ENCODE measurements at places on chromosomes 4 and X. TPM values are rescaled to one million over a fixed set of nuclear protein-coding genes. Genes with fewer than 3 reads are reported as not detected.

GRCh38 chrX:121103381-121103780 is 56.0 kb downstream of the GLUD2 start:
- DNase-seq: no peak

GRCh38 chrX:148501386-148502066 is 1.1 kb downstream of the AFF2 start:
- no peak for DNase-seq

GRCh38 chr4:189032606-189033338 is 893.5 kb downstream of the TRIML1 start:
- no peak for DNase-seq

DNA sequence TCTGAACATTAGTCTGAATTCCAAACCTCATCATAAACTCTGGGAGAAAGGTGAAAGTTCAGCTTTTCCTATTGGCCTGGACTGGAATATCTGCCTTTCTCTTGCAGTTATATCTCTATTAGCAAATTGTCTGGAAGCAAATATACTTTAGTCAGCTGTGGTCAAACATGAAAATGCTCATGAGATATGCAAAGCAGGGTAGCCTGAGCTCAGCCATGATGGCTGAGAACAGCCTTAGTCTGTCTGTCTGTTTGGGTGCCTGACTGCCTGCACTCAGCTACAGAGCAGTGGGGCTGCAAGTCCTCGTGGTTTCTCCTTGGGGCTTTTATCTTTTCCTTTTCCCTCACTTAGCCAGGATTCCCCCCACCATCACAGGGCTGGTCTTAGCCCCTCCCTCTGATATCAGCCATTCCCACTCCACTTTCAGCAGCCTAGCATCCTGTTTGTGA is 19.5 kb upstream of the PGRMC2 start:
- DNase-seq: no peak

- no peak for DNase-seq
These were observed 222.5 kb downstream of the RAB28 start for GRCh38 chr4:13261486-13262257.

DNA sequence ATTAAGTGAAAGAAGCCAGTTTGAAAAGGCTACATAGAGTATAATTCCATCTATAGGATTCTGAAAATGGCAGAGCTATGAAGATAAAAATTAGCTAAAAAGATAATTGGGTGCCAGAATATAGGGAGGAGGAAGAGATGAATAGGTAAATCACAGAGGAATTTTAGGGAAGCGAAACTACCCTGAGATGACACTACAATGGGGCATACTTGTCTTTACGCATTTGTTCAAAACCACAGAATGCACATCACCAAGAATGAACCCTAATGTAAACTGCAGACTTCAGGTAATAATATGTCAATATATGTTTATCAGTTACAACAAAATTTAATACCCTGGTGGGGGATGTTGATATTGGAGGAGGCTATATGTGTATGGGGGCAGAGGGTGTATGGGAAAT is 1342.9 kb downstream of the ADGRL3 start:
- no peak for DNase-seq

DNA sequence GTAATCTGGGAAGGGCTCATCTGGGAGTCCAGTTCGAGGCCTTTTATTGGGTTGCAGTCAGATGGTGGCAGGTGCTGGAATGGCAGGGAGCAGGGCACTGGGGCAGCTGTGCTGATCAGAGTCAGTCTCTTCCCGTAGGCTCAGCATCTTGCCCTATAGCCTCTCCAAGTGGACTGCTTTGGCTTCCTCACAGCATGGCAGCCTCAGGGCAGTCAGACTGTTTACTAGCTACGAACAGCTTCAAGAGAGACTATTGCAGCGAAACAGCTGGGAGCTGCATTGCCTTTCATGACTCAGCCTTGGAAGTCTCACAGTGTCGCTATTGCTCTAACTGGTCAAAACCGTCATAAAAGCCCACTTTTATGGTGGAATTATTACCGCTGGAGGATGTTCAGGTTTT is 26.8 kb upstream of the DUSP21 start:
- no peak for DNase-seq

DNA sequence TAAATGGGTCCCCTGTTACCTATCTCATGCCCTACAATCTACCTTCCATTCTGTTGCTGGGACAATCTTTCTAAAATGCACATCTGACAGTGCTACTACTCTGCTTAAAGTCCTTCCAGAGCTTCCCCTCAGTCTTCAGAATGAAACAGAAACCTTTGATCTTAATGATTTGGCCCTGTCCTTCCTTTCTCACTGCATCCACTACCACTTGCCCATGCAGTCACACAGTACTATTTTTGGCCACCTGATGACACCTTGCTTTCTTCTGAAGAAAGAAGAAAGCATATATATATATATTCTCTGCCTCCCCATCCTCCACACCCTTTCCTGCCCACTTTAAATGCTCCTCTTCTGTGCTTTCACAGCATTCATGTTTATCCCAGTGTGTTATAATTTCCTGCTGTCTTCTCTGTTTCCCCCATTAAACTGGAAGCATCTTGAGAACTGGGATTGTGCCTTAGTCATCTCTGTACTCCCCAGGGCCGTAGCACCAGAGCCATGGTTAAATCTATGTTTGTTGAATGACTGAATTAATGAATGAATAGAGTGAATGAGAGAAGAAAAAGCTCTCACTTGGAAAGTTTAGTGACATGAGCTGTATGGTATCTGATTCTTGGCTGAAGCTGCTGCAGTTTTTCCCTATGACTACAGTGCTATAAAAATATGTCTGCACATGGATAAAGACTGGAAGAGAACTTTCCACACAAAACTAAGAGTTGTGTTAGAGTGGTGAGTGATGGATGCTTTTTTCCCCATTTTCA is 56.2 kb downstream of the RTL9 start:
- DNase-seq: no peak

DNA sequence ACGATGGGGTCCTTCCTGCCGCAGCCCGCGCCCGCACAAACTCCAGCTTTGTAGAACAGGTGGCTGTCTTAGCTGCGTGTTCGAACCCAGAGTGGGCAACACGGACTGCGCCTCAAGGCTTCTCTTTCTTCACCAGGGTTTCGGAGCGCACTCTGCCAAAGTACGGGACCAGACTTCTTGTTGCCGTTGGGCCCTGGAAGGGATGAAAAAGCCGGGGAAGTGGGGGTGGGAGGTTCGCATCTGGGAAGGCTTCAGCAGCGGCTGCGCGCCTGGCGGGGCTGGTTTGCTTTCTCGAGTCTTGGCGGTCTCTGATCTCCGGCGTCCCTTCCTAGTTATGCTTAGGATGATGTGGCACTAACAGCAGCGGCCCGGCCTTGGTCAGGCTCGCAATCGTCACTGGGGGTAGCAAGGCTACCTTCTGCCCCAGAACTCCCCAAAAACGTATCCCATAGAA is 673 bp downstream of the PARM1 start:
- peak; percentile 18 for DNase-seq

- DNase-seq: no peak
These were observed 71.6 kb downstream of the NEK1 start for GRCh38 chr4:169540774-169541173.

- no peak for DNase-seq
These were observed 282.3 kb downstream of the INPP4B start for GRCh38 chr4:142563682-142564291.

GRCh38 chr4:48138511-48138910 is 4.5 kb upstream of the TXK start:
- no peak for DNase-seq

DNA sequence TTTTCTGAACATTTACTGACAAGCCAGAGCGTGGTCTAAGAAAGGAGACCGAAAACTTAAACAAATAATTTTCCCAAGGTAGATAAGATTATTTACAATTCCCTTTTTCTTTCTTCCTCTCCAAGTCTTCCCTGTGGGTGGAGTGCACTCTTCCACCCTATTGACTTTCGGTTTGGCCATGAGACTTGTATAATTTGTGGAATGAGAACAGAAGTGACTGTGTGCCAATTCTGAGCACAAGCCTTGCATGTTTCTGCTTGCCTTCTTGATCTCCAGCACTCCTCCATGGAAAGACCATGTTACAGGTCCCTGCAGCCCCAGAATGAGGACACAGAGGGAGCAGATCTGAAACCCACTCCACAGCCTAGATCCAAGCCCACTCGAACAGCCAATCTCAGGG is 150.0 kb upstream of the HPGD start:
- no peak for DNase-seq

DNA sequence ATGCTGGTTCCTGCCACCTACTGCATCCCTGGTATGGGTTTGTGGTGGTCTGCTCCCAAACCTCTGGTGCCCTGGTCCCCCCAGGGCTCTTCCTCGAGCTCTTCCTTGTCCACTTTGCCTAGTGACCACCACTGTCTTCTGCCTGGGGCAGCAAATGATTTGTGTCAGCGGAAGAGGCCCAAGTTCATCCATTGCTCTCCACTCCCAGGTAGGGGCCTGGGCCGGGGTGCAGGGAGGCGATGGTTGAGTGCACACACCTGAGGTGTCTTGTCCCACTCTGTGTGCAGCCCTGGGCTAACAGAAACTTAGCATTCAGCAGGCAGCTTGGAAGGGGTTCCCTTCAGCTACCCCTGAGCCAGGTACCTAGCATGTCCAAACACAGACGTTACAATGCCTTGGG is 75.6 kb upstream of the SOX3 start:
- DNase-seq: no peak

- DNase-seq: no peak
These were observed 7.0 kb downstream of the TMSB4X start for GRCh38 chrX:12981880-12982279.

REELD1 gene
- not detected for total RNA-seq

PABPC1L2B gene
- total RNA-seq: not detected

ANKRD37 gene
- total RNA-seq: 17.8 TPM

FAM184B gene
- not detected for total RNA-seq

PAGE1 gene
- not detected for total RNA-seq

MAD2L1 gene
- total RNA-seq: 2.0 TPM

Data from heart left ventricle (tissue), 16 donors.